Posterior cingulate gyrus (tissue), 11 donors: ENCODE measurements at places on chromosomes 3 and 15.

DNA sequence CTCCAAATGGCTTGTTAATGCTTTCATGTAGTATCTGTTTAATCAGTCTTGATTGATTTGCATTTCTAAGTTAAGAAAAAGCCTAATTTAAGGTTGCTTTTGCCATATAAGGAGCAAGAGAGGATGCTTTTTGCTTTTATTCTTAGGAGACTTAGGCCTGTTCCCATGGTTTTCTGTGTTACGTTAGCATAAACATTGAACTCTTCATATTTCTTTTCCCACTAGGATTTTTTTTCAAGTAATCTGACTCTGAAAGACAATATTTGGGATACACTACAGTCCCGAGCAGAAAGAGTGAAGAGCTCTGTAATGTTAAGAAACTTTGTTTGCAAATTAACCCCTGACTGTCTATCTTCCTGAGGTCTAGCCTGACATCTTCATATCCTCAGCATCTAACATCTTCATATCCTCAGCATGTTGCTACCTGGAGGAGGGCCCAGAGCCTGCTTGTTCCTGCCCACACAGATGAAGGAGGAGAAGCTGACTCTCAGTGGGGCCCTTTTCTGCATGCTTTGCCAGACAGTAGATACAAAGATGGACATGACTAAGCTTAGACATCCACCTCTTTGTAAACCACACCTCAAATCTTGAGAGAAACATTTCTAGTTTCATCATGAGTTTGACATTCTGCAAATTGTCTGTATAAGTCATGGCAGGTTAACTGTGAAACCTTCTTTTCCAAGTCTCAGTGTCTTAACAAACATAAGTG lies 86.2 kb upstream of the COL6A5 start:
- DNase-seq: no peak

DNA sequence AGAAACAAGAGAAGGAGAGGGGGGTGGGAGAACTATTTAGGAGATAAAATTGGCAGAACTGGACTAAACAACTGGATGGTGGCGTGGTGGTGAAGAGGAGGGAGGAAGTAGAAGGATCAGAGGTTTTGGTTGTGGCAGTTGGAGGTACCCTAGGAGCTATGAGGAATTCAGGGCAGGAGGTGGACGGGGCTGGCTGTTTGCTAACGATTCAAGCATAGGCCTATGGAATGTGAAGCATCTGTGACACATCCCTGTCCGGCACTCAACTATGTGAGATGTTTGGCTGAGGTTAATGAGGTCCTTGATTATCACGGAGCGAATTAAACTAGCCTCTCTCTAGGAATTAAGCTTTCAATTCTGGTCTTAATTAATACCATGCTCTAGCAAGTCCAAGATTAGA lies 13.5 kb downstream of the TARS3 start:
- no peak for DNase-seq

- no peak for DNase-seq
These were observed 26.6 kb downstream of the RFT1 start for GRCh38 chr3:53103397-53104296.

DNA sequence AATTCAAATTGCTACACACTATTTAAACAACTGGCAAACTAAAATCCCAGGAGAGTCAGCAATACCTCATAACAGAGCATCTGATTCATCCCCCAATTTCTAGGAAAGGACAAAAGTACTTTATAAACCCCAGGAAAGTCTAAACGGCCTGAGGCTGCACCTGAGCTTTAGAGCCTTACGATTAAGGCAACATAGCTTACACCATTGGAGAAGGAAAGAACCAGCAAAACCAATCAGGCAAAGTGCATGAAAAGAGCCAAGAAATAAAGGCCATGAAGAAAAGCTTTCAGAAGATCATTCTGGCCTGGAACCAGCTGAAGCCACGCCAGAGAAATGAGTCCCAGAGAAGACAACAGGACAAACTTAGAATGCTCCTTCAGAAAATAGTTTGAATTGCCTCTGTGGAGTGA lies 48.1 kb downstream of the PTPN9 start:
- DNase-seq: no peak

GRCh38 chr15:90086868-90087268 lies 15.4 kb downstream of the IDH2 start:
- DNase-seq: no peak

DNA sequence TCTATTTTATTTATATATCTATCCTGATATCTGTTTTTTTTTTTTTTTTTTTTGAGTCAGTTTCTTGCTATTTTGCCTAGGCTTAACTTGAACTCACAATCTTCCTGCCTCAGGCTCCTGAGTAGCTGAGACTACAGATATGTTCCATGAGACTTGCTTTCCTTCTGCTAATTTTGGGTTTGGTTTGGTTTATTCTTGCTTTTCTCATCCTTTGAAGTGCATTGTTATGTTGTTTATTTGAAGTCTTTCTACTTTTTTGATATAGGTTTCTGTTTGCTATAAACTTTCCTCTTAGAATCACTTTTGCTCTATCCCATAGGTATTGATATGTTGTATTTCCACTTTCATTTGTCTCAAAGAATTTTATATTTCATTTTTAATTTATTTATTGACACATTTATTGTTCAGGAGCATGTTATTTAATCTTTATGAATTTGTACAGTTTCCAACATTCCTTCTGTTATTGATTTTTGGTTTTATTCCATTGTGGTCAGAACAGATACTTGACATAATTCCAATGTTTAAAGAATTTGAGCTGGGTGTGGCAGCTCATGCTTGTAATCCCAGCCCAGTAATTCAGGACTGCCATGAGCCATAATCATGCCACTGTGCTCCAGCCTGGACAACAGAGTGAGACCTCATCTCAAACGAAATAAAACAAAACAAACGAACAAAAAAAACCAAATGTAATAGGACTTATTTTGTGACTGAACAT lies 62.3 kb upstream of the PLSCR4 start:
- DNase-seq: no peak

DNA sequence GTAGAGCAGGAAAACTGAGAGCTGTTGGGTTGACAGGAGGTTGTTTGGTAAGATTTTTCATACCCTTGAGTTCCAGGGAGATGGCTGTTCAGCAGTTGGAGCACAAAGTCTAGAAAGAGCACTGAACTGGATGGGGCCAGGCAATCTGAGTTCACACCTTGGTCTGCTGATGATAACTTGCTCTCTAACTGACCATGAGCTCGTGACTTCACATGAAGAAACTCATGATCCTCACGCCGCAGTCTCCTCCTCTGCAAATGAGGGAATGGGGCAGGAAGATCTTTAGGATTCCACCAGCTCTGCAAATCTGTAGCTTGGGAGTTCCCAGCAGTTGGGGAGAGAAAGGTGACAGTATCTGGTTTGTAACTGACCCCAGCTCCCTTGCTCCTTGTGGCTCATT lies 33.7 kb downstream of the CORO2B start:
- no peak for DNase-seq

DNA sequence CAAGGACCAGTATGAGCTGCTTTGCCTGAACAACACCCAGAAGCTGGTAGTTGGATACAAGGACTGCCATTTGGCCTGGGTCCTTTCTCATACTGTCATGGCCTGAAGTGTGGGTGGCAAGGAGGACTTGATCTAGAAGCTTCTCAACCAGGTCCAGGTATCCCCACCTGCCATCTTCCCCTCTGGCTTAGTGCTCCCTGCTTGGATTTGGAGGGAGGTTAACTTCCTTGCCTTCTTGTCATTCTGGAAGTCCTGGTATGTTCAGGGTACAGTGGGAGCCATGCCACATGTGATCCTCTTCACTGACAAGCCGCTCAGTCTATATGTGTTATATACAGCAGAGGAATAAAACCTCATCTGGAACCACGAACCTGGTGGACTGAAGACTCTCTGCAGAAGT lies 37.7 kb upstream of the TOPBP1 start:
- no peak for DNase-seq

DNA sequence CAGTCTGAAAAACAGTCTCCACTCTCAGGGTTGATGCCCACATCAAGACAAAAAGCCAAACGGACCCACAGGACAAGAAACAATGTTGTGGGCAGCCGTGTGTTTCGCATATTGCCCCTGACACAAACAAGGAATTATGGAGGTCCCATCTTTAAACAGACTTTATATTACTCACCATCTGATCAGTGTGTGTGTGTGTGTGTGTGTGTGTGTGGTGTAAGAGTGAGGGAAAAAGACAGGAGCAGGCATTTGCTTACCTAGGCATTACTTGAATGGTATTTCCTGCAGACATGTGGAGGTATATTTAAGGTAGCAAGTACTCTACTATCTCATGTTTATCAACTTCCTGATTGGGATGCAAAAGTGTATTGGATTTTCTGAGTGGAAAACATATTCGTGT lies 136.3 kb downstream of the TMCO5A start:
- DNase-seq: no peak

- DNase-seq: no peak
These were observed 136.4 kb upstream of the IL12A start for GRCh38 chr3:159852266-159852665.

DNA sequence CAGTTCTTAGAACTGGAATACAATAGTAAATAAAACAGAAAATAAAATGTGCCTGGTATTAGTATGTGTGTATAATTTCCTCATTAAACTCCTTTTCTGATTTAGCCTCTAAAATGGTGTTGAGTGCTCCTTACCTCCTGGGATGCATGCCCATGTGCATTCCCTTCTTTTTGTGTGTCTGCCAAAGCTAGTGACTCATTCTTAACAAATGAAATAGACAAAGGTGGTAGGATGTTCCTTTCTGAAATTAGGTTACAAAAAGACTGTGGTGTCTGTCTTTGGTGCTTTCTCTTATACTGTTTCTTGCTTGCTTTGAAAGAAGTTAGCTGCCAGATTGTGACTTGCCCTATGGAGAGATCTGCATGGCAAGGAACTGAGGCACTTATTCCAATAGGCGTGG lies 623.7 kb downstream of the GRM7 start:
- DNase-seq: no peak

DNA sequence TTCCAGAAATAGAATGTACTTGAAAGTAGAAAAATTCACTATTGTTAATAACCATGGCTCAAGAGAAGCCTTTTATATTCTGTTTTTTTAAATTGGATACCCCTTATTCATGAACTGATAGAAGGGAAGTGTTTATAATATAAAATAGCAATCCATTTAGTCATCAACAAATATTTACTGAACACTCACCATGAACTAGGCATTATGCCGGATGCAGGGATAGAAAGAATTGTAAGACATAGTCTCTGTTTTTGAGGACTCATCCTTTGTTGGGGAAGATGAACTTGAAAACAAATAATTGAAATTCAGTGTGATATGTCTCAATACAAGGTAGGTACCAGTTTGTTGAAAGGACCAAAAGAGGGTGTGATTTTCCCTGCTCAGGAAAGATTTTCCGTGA lies 160.9 kb upstream of the SATB1 start:
- DNase-seq: no peak

DNA sequence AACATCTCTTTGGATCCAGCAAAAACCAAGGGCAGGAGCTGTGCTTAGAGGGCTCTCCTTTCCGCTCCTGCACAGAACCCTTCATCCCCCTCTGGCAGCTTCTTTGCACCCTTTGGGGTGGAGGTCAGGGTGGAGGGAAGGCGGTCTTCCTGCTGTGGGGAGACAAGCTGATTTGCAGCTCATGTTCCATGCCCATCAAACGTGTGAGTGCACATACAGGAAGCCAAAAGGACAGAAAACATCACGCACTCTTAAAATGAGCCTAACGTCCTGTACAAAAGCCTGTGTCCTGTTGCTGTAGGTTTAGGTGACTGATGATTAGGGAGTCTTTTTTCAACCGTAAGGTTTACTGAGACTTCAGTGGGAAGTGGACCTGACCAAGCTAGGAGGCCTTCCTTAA lies 195.2 kb downstream of the PLCL2 start:
- DNase-seq: no peak

GRCh38 chr3:25088284-25088683 lies 339.8 kb upstream of the RARB start:
- DNase-seq: no peak
